ENCODE measurements at places on chromosomes 3 and 15.

- H3K36me3 ChIP-seq, result no peaks in the 10 kb centered on the region
- no peaks in the 10 kb centered on the region for H3K4me1 ChIP-seq
- H3K27me3 ChIP-seq, result no peaks in the 10 kb centered on the region
- no peak for DNase-seq
These were observed 29.2 kb downstream of the CPN2 start for GRCh38 chr3:194321693-194322640.

- no peak overlapping the region for H3K4me3 ChIP-seq
- no peaks in the 10 kb centered on the region for H3K4me1 ChIP-seq
- H3K36me3 ChIP-seq, result no peaks in the 10 kb centered on the region
- H3K27me3 ChIP-seq, result no peaks in the 10 kb centered on the region
- DNase-seq, result no peak
These were observed 288.0 kb upstream of the CTNNB1 start for GRCh38 chr3:40911264-40911663.

- H3K4me3 ChIP-seq, result no peak overlapping the region
- H3K4me1 ChIP-seq, result no peaks in the 10 kb centered on the region
- no peaks in the 10 kb centered on the region for H3K27me3 ChIP-seq
These were observed 250.5 kb downstream of the UACA start for GRCh38 chr15:70512772-70513362.

GRCh38 chr15:99102332-99103235, 2.3 kb upstream of the SYNM start:
- no peaks in the 10 kb centered on the region for H3K36me3 ChIP-seq
- H3K4me3 ChIP-seq, result no peak overlapping the region
- no peaks in the 10 kb centered on the region for H3K4me1 ChIP-seq
- H3K27me3 ChIP-seq, result no peaks in the 10 kb centered on the region

- no peak overlapping the region for H3K27ac ChIP-seq
- peaks cover 9% of the 10 kb centered on the region for H3K4me1 ChIP-seq
- no peaks in the 10 kb centered on the region for H3K27me3 ChIP-seq
- DNase-seq, result peak; percentile 63
- no peaks in the 10 kb centered on the region for H3K36me3 ChIP-seq
These were observed 122.0 kb upstream of the MELTF start for GRCh38 chr3:197151580-197151979.

- no peak overlapping the region for H3K27ac ChIP-seq
- no peaks in the 10 kb centered on the region for H3K27me3 ChIP-seq
- no peaks in the 10 kb centered on the region for H3K36me3 ChIP-seq
- no peak overlapping the region for H3K4me3 ChIP-seq
These were observed 67.3 kb upstream of the ADPGK start for GRCh38 chr15:72850833-72851232.

DNA sequence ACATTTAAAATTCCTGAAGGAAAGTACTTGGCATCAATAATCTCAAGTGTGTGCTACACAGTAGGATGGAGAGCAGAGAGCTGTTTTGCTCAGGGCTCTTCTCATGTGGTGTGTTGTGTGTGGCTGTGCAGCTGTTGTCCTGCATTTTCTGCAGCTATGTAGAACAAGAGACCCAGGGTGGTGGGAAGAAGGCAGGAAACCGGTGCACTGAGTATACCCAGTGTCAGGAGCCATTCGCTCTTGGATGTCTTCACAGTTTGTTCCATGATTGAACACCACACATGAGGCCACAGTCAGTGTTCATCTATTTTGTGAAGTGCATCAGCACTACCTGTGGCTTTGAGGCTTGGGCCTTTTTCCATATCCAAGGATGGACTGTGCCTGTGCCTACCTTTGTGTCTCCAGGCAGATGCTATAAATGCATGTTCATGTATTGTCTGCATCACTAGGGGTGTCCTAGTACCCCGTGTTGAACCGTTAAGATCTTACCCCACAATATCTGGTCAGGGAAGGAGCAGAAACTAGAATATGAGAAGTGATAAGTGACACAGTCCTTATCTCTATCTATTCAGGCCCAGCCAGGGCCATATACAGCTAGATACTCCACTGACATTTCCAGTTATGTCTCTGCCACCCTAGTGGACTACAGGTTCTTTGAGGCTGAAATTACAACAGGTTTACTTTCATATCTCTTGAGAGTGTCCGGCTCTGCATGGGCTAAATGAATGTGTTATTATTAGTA, 194.3 kb downstream of the NR2F2 start:
- H3K4me1 ChIP-seq, result no peaks in the 10 kb centered on the region
- no peaks in the 10 kb centered on the region for H3K27me3 ChIP-seq
- no peak overlapping the region for H3K4me3 ChIP-seq
- no peak for DNase-seq
- H3K27ac ChIP-seq, result no peak overlapping the region
- H3K36me3 ChIP-seq, result no peaks in the 10 kb centered on the region

DNA sequence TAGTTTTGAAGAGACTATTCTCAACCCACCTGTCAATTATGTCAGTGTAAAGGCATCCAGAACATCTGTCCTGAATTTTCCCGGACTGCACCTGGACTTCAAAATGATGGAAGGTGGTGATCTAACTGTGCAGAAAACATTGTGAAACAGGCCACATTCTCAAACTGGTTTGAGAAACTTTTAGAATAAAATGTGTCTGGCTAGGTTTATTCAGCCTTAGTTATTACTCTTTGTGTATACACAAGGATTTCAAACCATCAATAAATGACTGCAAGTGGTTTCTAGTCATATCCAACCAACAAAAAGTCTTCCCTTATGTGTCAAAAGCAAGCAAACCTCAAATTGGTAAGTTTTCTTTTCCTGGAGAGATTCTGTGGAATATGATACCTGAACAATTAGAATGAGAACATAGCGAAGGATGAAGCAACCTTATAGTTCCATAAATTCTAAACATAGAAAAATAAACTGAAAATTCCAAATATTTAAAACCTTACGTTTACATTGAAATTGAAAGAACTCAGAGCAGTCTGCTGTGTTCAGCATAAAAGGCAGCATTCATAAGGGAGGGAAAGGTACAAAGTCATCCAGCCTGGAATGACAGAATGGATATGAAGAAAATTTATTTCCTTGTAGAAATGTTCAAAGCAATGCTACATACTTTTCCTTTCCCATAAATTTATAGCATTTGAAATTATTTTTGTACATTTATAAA, 306.6 kb upstream of the TGFBR2 start:
- H3K4me3 ChIP-seq, result no peak overlapping the region
- H3K36me3 ChIP-seq, result no peaks in the 10 kb centered on the region
- H3K4me1 ChIP-seq, result no peaks in the 10 kb centered on the region
- H3K27me3 ChIP-seq, result no peaks in the 10 kb centered on the region

- no peaks in the 10 kb centered on the region for H3K4me1 ChIP-seq
- H3K36me3 ChIP-seq, result no peaks in the 10 kb centered on the region
- H3K27me3 ChIP-seq, result no peaks in the 10 kb centered on the region
- H3K4me3 ChIP-seq, result no peak overlapping the region
- DNase-seq, result no peak
These were observed 169.8 kb upstream of the ROBO1 start for GRCh38 chr3:79937567-79937966.

- H3K4me1 ChIP-seq, result peaks cover 16% of the 10 kb centered on the region
- peak overlapping the region; percentile 34 for H3K4me3 ChIP-seq
- H3K27ac ChIP-seq, result no peak overlapping the region
- H3K27me3 ChIP-seq, result no peaks in the 10 kb centered on the region
- no peak for DNase-seq
These were observed 1.2 kb upstream of the MME start for GRCh38 chr3:155078711-155079467.

DNA sequence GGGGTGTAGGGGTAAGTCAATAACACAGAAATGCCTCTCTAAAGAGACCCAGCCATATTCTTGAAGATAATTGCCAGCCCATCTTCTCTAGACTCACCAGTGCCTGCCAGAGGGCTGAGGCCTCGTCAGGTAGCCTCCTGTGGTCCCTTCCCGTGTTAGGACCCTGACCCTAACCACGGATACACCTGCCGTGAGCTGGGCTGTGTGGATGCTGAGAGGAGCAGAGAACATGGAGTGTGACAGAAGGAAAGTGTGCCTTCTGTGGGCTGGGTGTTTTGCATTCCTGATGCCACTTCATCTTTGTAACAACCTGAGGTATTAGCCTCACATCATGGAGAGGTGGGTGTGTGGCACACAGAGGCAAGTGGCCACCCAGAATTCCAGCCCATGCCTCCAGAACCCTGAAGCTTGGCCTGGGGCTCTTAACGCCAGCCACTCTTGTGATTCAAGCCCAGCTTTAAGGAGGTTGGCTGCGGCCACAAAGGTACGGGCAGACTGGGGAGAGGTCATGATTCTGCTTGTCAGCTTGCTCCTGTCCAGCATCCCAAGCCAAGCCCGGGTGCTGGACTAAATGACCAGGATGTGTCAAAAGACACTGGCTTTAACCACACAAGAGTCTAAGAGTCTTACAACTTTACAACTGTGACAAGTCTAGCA, 21.1 kb upstream of the ABTB1 start:
- H3K27ac ChIP-seq, result no peak overlapping the region
- no peak overlapping the region for H3K4me3 ChIP-seq
- DNase-seq, result no peak
- H3K36me3 ChIP-seq, result no peaks in the 10 kb centered on the region
- H3K27me3 ChIP-seq, result no peaks in the 10 kb centered on the region
- H3K4me1 ChIP-seq, result no peaks in the 10 kb centered on the region

- no peaks in the 10 kb centered on the region for H3K4me1 ChIP-seq
- H3K36me3 ChIP-seq, result no peaks in the 10 kb centered on the region
These were observed 295.6 kb downstream of the ZBBX start for GRCh38 chr3:167084545-167084944.

DNA sequence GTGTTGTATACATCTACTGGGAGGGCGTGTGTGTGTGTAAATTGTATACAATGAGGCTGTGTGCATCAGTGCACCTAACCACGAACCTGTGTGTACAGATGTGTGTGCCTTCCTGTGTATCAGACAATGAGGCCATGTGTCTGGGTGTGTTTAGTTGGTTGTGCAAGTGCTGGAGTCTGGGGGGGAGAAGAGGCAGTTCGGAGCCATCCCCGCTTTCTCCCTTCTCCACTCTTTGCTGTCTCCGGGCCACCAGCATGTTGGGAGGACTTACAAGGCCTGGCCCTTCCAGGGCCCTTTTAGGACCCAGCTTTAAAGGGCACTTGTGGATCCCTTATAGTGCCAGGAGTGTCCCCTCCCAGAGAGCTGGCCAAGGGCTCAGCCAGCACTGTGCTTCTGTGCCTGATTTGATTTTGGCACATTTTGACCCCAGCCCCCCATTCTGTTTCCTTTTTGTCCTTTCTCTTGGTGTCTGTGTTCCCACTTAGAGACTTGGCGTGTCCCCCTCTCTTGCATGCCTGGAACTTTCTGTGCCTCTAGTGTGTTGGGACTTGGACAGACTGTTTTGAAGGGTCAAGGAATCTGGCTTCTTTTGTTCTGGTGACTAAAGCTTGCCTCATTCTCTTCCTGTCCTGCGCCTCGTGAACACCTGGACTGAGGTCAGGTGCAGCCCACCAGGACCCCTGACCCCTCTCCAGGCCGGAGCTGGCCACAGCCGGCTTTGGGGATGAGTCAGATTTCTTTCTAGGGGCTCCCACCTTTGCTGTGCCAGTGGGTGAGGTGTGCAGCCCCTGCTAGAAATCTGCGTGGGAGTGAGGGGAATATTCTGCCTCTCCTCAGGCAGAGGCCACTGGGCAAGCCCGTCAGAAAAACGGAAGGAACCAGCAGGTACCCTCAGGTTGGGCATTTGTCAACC, 1.5 kb downstream of the CTDSPL start:
- H3K36me3 ChIP-seq, result no peaks in the 10 kb centered on the region
- H3K27me3 ChIP-seq, result no peaks in the 10 kb centered on the region
- H3K4me3 ChIP-seq, result peak overlapping the region; percentile 79
- H3K4me1 ChIP-seq, result peaks cover 39% of the 10 kb centered on the region
- DNase-seq, result peak; percentile 62

GRCh38 chr15:40320931-40321371, 2.5 kb upstream of the INAFM2 start:
- H3K4me3 ChIP-seq, result no peak overlapping the region
- no peaks in the 10 kb centered on the region for H3K36me3 ChIP-seq
- no peak for DNase-seq
- peaks cover 30% of the 10 kb centered on the region for H3K4me1 ChIP-seq

GRCh38 chr3:99298661-99299060, 339.7 kb upstream of the COL8A1 start:
- no peaks in the 10 kb centered on the region for H3K36me3 ChIP-seq
- no peak overlapping the region for H3K27ac ChIP-seq
- no peaks in the 10 kb centered on the region for H3K27me3 ChIP-seq
- no peaks in the 10 kb centered on the region for H3K4me1 ChIP-seq
- DNase-seq, result no peak
- H3K4me3 ChIP-seq, result no peak overlapping the region

DNA sequence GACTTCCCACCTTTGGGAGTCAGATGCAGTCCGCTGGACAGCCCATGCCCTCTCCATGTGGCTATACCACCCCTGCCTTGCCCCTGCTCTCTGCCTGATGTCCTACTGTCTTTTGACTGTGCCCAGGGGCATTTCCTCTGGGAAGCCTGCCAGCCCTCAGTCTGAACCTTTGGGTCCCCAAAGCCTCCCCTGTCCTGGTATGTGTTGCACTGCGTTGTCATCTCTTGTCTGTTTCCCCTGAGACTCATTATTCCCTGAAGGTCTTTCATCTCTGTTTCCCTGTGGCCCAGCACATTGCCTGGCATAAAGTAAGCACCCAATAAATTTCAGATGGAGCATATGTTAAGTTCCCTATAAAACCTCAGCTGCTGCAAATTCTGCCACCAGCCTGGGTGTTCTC, 236.6 kb upstream of the CTDSPL start:
- no peak for DNase-seq
- H3K27me3 ChIP-seq, result no peaks in the 10 kb centered on the region
- peaks cover 16% of the 10 kb centered on the region for H3K4me1 ChIP-seq
- no peak overlapping the region for H3K27ac ChIP-seq

DNA sequence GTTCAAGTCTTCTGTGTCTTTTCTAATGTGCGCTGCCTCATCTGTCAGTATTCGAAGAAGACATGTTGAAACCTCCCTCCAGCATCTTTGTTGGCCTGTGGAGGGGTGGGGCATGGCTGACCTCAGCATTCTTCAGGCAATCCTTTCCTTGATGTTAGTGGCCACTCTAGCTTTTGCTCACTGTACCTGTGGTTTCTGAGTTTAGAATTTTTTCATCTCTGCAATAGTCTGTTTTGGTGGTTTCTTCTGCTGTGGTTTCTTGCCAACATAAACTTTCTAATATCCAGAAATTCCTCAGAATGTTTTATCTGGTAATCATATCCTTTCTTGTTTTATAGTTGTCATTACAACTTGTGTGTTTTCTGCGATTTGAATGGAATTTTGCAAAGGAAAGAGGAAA, 251.3 kb upstream of the NR2E3 start:
- no peaks in the 10 kb centered on the region for H3K4me1 ChIP-seq
- H3K27ac ChIP-seq, result no peak overlapping the region
- no peak for DNase-seq
- no peaks in the 10 kb centered on the region for H3K36me3 ChIP-seq

GRCh38 chr3:99236576-99236975, 335.1 kb upstream of the DCBLD2 start:
- no peaks in the 10 kb centered on the region for H3K4me1 ChIP-seq
- no peaks in the 10 kb centered on the region for H3K27me3 ChIP-seq
- DNase-seq, result no peak
- no peak overlapping the region for H3K4me3 ChIP-seq
- H3K27ac ChIP-seq, result no peak overlapping the region
- H3K36me3 ChIP-seq, result no peaks in the 10 kb centered on the region

GRCh38 chr3:153551536-153552285, 389.7 kb downstream of the RAP2B start:
- no peak for DNase-seq
- no peak overlapping the region for H3K4me3 ChIP-seq
- no peaks in the 10 kb centered on the region for H3K36me3 ChIP-seq

Data from right atrium auricular region (tissue), 2 donors.